ENCODE measurements at places on chromosomes 5 and 9. TPM values are rescaled to one million over a fixed set of nuclear protein-coding genes. Genes with fewer than 3 reads are reported as not detected.
A peak's percentile ranks its signal among the peaks of the same experiment; 100 is the strongest.

DNA sequence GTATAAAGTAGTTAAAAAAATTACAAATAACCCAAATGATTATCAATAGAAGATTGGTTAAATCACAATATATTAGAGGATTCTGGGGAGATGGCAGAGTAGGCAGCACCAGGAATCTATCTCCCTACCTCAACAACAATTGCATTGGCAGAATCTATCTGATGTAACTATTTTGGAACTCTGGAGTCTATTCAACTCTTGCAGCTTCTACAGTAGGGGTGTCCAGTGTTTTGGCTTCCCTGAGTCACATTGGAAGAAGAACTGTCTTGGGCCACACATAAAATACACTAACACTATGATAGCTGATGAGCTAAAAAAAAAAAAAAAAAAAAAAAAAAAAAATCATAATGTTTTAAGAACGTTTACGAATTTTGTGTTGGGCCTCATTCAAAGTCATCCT lies 29.2 kb upstream of the ECM2 start:
- DNase-seq: no peak
- H3K4me1 ChIP-seq: no peaks in the 10 kb centered on the region
- H3K27me3 ChIP-seq: no peaks in the 10 kb centered on the region
- H3K27ac ChIP-seq: no peak overlapping the region
- no peaks in the 10 kb centered on the region for H3K36me3 ChIP-seq

DNA sequence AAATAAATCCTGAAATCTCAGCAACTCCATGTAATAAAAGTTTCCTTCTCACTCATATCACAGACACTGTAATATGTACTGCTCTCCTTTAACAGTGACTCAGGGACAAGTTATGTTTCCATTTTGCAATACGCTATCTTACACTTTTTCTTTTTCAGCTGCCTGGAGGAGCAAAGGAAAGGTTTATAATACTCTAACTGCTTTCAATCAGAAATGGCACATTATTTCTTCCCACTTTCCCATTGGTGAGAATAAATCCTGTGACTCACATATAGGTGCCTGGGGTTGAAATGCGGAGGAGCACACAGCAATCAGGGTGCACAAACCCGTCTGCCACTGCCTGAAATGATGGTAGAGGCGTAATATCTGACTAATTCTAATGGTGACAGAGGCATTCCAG lies 186.6 kb downstream of the HINT1 start:
- no peak overlapping the region for H3K4me3 ChIP-seq
- DNase-seq: no peak
- no peaks in the 10 kb centered on the region for H3K36me3 ChIP-seq
- no peaks in the 10 kb centered on the region for H3K27me3 ChIP-seq

- peaks cover 6% of the 10 kb centered on the region for H3K4me1 ChIP-seq
- H3K4me3 ChIP-seq: no peak overlapping the region
- DNase-seq: peak; percentile 17
- no peaks in the 10 kb centered on the region for H3K27me3 ChIP-seq
- H3K27ac ChIP-seq: no peak overlapping the region
Measured at GRCh38 chr5:167245868-167246267, 1045.6 kb upstream of the WWC1 start.

GRCh38 chr9:16633794-16634193 lies 236.7 kb downstream of the BNC2 start:
- H3K27ac ChIP-seq: no peak overlapping the region
- H3K27me3 ChIP-seq: no peaks in the 10 kb centered on the region
- no peak for DNase-seq
- no peak overlapping the region for H3K4me3 ChIP-seq
- no peaks in the 10 kb centered on the region for H3K4me1 ChIP-seq
- H3K36me3 ChIP-seq: no peaks in the 10 kb centered on the region

GRCh38 chr9:86096386-86096785 lies 3.0 kb downstream of the GOLM1 start:
- peaks cover 17% of the 10 kb centered on the region for H3K27me3 ChIP-seq
- H3K4me3 ChIP-seq: no peak overlapping the region
- H3K4me1 ChIP-seq: peaks cover 14% of the 10 kb centered on the region
- no peak for DNase-seq
- no peak overlapping the region for H3K27ac ChIP-seq
- H3K36me3 ChIP-seq: no peaks in the 10 kb centered on the region

- no peak overlapping the region for H3K4me3 ChIP-seq
- H3K4me1 ChIP-seq: peaks cover 3% of the 10 kb centered on the region
- no peaks in the 10 kb centered on the region for H3K36me3 ChIP-seq
- DNase-seq: no peak
- H3K27ac ChIP-seq: no peak overlapping the region
Measured at GRCh38 chr5:137097203-137097602, 401.9 kb downstream of the SPOCK1 start.

GRCh38 chr5:14249258-14250082 lies 106.3 kb downstream of the TRIO start:
- DNase-seq: no peak
- H3K4me3 ChIP-seq: no peak overlapping the region
- H3K4me1 ChIP-seq: peaks cover 42% of the 10 kb centered on the region
- no peaks in the 10 kb centered on the region for H3K27me3 ChIP-seq

DNA sequence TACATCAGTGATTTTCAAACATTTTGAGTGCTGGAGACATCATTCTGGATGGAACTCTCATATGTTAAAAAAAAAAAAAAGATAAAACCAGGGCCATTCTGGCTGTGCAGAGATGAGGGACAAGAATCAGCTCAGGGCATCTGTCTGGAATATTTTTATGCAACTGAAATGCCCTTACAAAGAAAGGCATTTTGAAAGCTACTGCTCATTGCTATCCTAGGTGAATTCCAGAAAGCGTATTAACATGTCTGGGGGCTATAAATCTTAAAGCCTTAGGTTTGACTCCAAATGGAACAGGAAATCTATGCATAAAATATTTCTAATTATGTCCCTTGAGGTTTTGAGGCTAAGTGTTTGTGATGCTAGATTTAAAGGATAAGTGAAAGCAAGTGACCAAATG lies 14.9 kb upstream of the PCSK1 start:
- no peak for DNase-seq
- H3K36me3 ChIP-seq: no peaks in the 10 kb centered on the region
- H3K27ac ChIP-seq: no peak overlapping the region
- no peaks in the 10 kb centered on the region for H3K4me1 ChIP-seq

DNA sequence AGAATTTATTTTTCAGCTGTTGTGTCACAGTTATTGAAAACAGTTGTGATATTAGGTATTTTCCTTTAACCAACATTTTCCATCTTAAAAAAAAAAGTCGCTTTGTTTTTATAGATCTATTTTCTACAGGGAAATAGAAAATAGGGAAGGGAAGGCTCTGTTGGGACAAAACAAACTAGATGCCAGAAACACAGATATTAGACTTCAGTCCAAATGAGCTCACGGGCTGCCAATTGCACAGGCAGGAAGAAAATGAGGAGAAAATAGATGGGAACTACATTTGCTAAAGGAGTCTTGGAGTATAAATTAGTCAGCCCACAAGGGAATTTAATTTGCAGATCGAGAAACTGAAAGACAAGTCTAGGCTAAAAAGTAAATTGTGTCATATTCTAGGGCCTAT lies 21.4 kb upstream of the ISOC1 start:
- H3K27ac ChIP-seq: no peak overlapping the region
- no peak overlapping the region for H3K4me3 ChIP-seq
- H3K4me1 ChIP-seq: no peaks in the 10 kb centered on the region
- DNase-seq: no peak
- H3K36me3 ChIP-seq: no peaks in the 10 kb centered on the region
- no peaks in the 10 kb centered on the region for H3K27me3 ChIP-seq

DNA sequence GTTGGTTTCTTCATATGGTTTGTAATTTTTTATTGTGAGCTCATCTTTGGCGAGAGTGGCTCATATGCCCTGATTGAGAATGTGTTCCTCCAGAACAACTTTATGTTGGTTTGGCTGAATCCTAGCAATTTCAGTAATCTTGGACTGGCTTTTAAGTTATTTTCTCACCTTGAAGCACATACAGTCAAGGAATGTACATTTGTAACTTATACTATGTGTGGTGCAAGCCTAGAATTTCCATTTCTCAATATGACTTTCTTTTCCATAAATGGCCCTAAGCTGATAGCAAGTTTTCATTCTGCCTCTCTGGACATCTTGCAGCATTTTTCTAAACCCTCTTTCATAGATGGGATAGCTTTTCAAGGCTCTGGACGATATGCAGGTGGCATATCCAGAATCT lies 247.5 kb downstream of the DOCK8 start:
- no peaks in the 10 kb centered on the region for H3K27me3 ChIP-seq
- DNase-seq: no peak
- no peak overlapping the region for H3K27ac ChIP-seq
- H3K36me3 ChIP-seq: no peaks in the 10 kb centered on the region

- no peak overlapping the region for H3K27ac ChIP-seq
- peaks cover 11% of the 10 kb centered on the region for H3K4me1 ChIP-seq
Measured at GRCh38 chr5:75049456-75050351, 2.7 kb downstream of the GCNT4 start.

The FAM163B gene
- 0.31 TPM for total RNA-seq

Measured in neural progenitor cell (in vitro differentiated cells).